Cerebellar cortex (tissue), 1 donor: ENCODE measurements at places on chromosomes 11 and 22.

DNA sequence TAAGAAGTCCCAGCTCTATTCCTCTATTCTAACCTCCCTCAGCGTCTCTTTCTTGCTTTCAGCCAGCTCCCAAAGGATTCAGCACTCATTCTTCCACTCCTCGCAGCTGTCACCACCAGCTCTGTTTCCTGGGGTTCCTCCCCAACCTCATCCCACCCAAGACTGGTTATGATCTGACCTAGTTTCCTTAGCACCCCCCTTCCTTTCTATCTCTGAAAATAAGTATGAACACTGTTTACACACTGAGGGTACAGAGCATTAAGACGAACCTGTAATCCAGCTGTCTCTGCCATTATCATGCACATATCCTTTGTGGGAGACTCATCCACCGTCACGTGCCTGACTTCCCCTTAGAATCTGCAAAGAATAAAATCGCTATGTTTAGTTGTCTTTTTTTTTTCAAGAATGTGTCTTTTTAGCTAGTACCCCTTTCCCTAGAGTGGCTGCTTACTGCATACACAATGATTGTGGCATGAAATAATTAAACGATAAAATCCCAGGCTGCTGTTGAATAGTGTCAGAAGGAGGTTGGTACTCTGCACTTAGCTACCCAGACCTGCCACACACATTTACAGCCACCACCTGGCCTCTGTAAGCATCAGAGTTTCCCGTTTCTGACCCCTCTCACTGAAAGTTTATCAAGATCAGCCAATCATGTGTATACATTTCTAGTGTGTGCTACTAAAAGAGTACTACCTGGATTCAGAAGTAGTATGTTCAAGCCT, 26.9 kb upstream of the CSTF3 start:
- no peak for DNase-seq

DNA sequence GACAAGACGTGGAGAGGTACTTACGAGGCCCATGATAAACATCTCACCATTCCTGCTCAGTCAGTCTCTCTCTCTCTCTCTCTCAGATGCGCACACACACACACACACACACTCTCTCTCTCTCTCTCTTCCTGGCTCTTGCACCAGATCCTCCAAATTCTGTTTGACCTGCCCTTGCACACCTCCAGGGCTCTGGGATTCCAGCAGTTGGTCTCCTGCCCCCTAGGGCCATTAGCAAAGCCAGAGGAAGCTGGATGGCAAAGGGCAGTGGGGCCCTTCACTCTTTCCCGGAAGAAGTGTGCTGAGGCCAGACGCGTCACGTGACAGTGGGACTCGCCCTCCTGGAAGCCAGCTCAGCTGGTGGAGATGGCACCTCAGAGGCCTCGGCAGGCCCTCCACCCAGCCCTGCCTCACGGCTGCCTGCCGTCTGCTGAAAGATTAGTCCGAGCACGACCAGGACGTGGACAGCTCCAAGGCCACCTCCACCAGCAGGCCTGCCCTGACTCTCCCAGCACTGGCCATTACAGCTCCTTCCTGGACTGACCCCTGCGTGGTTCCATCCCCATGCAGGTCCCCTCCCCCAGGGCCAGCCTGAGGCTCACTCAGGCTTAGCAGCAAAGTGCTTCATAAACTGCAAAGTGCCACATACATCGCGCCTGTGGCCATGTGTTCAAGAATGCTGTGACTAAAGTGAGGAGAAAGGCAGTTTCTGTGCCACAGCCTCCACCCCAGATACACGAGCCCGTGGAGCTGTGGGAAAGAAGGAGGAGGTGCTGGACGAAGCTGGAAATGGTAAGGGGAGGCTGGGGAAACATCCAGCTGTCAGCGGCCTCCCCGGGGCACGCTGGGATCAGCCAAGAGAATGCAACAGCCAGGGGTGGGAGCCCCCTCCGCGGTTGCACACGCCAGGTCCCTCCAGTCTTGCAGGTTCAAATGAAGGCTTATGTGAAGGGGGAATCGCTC, 3.7 kb downstream of the PDGFB start:
- DNase-seq: peak; percentile 68

- no peak for DNase-seq
These were observed 27.8 kb downstream of the ANO1 start for GRCh38 chr11:70105755-70106571.

GRCh38 chr22:39496131-39496838, 5.8 kb upstream of the MIEF1 start:
- peak; percentile 93 for DNase-seq

GRCh38 chr11:22466809-22467208, 128.6 kb downstream of the SLC17A6 start:
- DNase-seq: no peak

GRCh38 chr11:61075891-61076290, 26.4 kb upstream of the CD5 start:
- no peak for DNase-seq

GRCh38 chr22:41204066-41204465, 1.0 kb upstream of the L3MBTL2 start:
- DNase-seq: no peak

- no peak for DNase-seq
These were observed 140.8 kb downstream of the TRPC6 start for GRCh38 chr11:101442936-101443521.

- no peak for DNase-seq
These were observed 1530.4 kb downstream of the BRD1 start for GRCh38 chr22:48297296-48297695.

DNA sequence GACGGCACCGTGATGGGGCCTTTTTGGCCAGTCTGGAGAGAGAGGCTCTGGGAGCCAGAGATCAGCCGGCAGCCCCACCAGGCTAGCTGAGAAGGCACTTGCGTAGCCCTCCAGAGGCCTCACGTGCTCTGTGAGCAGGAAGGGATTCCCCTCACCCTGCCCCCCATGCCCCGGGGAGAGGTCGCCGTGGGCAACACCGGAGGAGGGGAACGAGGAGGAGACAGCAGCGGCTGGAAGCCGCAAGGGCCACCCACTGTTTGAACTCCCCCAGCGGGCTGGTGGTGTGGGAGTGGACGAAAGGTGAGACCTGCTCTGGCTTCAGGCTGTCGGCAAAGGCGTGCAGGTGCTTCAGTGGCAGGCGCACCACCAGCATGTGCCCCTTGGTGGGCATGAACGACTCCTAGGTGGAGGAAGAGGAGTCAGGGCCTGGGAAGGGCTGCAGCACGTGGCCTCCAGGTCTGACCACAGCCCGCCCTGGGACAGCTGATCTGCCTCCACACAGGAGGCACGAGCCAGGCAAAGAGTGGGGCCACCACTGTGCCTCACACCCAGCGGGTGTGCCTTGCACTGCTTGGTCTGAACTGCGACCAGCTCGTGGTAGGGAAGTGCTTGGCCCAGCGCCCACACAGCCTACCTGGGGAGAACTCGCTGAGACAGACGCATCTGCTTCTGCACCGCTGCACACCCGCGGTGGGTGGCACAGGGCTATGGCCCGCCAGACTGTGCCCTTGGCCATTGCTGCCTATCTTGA, 99.9 kb downstream of the MED15 start:
- DNase-seq: no peak

GRCh38 chr11:118314988-118315411, 10.5 kb downstream of the CD3E start:
- DNase-seq: no peak

DNA sequence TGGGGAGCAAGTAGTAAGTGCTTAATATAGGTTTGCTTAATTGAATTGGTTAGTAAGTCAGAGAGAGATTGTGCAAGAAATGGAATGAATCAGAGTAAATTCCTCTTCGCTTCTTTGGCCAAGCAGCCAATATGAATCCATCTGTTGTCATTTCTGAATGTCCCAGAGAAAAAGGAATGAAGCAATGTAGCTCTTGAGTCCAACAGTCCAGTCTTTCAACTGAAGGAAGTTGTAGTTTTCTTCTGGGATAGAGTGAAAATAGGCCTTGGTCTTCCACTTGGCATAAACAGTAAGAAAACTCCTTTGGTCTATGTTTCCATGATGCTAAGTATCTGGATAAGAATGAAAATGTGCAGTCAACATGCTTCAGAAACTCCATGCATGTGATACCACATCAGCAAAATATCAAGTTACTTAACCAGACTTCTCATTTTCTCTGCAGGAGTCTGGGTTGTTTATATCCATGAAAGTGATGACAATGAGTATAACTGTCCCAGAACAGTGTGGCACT, 1.8 kb upstream of the FIBIN start:
- DNase-seq: no peak

DNA sequence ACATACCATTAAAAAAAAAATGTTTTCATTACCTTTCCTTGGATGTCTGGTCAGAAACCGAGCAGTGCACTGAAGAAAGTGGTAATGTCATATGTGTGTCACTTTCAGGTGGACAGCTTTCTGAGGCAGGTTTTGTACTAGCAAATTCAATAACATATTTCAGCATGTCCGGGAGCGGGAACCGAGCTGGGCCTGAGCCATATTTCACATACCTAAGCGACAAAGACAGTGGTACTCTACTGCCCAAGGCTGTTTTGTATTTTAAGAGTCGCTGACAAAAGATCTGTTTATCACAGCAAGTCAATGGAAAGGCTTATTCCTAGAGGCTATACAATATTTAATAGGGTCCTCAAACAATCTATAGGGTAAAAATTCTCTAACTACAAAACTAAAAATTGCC, 38.0 kb downstream of the CLDN25 start:
- DNase-seq: no peak

DNA sequence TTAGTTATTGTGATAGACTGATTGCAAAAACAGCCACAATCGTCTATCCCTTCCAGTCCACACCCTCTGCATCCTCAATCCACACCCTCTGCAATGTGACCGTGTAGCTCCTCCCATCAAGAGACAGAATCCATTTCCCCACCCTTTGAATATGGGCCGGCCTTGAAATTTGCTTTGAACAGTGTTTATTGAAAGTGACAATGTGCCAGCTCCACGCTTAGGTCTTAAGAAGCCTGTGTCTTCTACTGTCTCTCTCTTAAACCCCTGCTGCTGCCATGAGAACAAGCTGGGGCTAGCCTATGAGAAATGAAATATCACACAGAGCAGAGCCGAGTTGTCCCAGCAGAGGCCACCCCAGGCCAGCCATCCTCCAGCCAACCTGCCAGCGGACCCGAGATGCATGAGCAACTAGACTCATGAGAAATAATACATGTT, 22.3 kb upstream of the MICAL2 start:
- DNase-seq: peak; percentile 70

- no peak for DNase-seq
These were observed 124.3 kb upstream of the NTM start for GRCh38 chr11:131246156-131246555.

DNA sequence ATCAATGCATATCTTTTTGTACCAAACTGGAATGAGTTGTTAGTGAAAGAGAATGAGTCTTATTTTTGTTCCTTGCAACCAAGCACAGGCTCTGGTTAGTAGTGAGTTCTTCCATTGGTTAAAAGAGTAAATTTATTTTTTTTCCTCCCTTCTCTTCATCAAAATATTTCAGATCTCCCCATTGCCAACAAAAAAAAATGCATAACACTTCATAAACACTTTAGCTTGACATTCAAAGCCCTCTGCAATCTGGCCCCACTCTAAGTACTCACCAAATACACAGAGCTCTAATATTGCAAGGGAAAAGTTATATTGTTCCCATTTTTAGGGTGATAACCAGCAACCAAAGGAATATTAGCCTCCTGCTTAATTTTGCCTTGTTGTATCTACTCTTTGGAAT, 333.0 kb upstream of the LUZP2 start:
- no peak for DNase-seq

GRCh38 chr11:68841718-68842426, at the start of gene CPT1A:
Gene CPT1A, minus strand, starts transcription at chr11:68841916. Its CDS starts 26,442 bp downstream, at chr11:68815474.
- DNase-seq: no peak

DNA sequence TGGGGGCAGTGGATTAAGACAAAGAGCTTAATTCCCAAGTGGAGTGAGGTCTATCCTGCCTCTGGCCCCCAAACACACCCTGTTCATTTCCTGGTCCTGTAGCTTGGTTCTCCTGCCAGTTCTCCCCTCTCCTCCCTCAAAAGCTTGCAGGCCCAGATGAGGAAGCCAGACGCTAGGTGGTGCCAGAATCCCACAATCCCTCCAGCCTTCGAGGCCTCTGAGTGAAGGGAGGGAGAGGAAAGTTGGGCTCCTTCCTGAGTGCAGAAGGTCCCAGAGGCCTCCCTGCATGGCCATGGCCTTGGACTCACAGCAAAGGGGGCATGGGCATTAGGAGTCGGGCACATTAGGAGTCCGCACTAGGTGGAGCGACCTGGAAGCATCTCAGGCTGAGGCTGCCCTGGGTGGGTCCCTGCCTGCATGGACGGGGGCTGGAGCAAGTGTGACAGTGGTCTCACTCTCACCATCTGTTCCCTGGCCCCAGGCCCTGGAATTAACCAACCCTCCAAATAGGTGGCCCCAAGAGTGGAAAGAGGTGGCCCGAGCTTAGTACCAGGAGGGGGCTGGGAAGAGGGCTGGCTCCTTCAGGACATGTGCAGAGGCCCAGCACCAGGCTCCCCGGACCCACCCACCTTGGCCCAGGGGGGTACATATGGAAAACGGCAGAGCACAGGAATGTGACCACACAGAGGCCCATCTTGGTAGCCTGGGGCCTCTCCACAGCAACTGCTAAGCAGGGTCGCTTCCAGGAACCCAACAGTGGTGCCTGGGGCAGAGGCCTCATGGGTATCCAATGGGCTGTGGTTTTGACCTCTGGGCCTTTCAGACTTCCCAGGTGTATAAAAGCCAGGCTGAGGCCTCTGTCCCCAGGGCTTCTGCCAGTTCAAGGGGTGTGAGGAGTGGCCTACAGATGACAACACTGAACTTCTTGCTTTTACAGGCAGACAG, 5.2 kb downstream of the FXYD2 start:
- DNase-seq: peak; percentile 55

DNA sequence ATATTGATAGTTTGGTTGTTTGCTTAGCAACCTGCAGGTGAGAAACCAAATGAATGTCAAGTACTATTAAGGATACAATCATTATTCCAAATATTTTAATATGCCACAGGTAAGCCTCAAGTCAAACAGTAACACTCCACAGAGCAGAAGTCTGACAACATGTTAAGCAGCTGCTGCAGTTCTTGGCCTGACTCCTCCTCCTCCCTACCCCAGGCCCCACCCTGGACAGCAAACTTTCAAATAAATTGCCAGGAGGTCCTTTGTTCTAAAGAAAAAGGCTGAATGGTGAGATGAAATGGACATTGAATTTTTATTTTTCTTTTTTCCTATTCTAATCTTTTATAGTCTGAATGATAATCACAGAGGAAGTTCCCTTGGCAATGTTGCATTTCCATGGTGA, 260.0 kb upstream of the POU2AF2 start:
- no peak for DNase-seq

- DNase-seq: peak; percentile 41
These were observed 109.9 kb upstream of the CLMP start for GRCh38 chr11:123304828-123305466.

GRCh38 chr11:79897896-79898295, 457.1 kb upstream of the TENM4 start:
- no peak for DNase-seq

DNA sequence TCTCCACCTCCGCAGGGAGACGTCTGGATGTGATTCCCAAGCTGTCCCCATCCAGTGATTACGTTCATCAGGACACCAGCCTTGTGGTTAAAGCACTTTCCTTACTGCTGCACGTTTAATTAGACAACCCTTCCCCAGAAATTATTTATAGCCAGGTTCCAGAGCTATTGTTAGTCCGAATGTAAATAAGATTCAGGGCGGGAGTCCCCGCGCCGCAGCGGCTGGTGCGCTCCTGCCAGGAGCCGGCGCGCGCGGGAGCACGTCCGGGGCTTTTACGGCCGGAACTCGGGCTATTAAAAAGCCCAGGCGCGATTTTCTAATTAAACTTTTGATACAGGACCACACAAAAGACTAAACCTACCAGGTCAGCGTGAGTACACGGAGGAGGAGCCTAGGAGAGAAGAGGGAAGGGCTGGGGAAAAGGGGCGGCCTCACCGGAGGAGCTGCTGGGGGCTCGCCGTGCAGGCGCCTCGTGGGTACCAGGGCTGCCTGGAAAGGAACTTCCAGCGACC, 538.3 kb downstream of the OPCML start:
- DNase-seq: peak; percentile 57
